ENCODE measurements at places on chromosomes 12 and 14. TPM values are rescaled to one million over a fixed set of nuclear protein-coding genes. Genes with fewer than 3 reads are reported as not detected.
A peak's percentile ranks its signal among the peaks of the same experiment; 100 is the strongest.

GRCh38 chr12:1500095-1500801 lies 94.1 kb downstream of the FBXL14 start:
- no peak for DNase-seq
- no peaks in the 10 kb centered on the region for H3K27me3 ChIP-seq
- no peaks in the 10 kb centered on the region for H3K36me3 ChIP-seq

GRCh38 chr12:113479590-113480335 lies 8.1 kb upstream of the LHX5 start:
- H3K36me3 ChIP-seq: no peaks in the 10 kb centered on the region
- no peak overlapping the region for H3K4me3 ChIP-seq
- no peak for DNase-seq
- peaks cover 90% of the 10 kb centered on the region for H3K27me3 ChIP-seq

DNA sequence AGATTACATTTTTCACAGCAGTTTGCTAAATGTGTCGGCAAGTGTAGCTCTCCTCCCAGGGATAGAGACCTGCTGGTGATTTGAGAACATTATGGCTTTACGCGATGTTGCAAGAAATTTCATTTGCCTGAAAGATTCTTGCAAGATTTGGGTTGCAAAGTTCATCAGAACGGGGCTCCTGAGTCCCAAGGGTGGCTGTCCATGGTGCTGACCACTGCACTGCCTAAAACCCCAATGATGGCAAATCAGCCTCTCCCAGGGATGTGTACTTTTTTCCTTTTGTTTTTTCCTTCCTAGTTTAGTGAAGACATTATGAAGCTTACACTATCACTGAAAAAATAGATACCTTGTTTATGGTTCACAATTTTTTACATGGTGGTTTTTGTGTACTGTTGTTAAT lies 85.4 kb downstream of the WSCD2 start:
- no peak overlapping the region for H3K4me3 ChIP-seq
- no peaks in the 10 kb centered on the region for H3K4me1 ChIP-seq
- no peak overlapping the region for H3K27ac ChIP-seq
- no peak for DNase-seq
- H3K36me3 ChIP-seq: no peaks in the 10 kb centered on the region

- no peaks in the 10 kb centered on the region for H3K27me3 ChIP-seq
- H3K4me3 ChIP-seq: no peak overlapping the region
- H3K27ac ChIP-seq: no peak overlapping the region
- no peaks in the 10 kb centered on the region for H3K4me1 ChIP-seq
- no peak for DNase-seq
These were observed 643.1 kb downstream of the GALC start for GRCh38 chr14:87349921-87350320.

- no peaks in the 10 kb centered on the region for H3K36me3 ChIP-seq
- no peaks in the 10 kb centered on the region for H3K27me3 ChIP-seq
- peak overlapping the region; percentile 47 for H3K27ac ChIP-seq
- H3K4me3 ChIP-seq: no peak overlapping the region
- DNase-seq: no peak
- H3K4me1 ChIP-seq: peaks cover 26% of the 10 kb centered on the region
These were observed 29.2 kb downstream of the ATF7 start for GRCh38 chr12:53596920-53597363.

- H3K27me3 ChIP-seq: no peaks in the 10 kb centered on the region
- no peak overlapping the region for H3K4me3 ChIP-seq
- no peak overlapping the region for H3K27ac ChIP-seq
These were observed 29.3 kb upstream of the ATF1 start for GRCh38 chr12:50734409-50735263.

DNA sequence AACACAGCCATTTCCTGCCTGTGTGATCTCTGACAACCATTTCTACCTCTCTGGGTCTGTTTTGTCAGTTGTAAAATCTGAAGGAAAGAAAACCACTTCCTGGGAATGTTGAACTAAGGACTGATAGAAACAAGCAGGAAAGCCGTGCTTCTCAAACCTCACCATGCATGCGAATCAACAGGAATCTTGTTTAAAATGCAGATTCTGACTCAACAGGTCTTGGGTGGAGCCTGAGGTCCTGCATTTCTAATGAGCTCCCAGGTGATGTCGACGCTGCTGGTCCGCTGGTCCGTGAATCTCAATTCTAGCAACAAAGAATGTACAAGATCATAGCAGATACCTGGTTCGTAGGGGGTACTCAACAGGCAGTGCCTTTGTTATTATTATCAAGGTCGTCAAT lies 38.0 kb upstream of the GPATCH2L start:
- no peak for DNase-seq
- no peak overlapping the region for H3K27ac ChIP-seq
- no peaks in the 10 kb centered on the region for H3K4me1 ChIP-seq
- no peaks in the 10 kb centered on the region for H3K36me3 ChIP-seq
- H3K4me3 ChIP-seq: no peak overlapping the region
- H3K27me3 ChIP-seq: no peaks in the 10 kb centered on the region

DNA sequence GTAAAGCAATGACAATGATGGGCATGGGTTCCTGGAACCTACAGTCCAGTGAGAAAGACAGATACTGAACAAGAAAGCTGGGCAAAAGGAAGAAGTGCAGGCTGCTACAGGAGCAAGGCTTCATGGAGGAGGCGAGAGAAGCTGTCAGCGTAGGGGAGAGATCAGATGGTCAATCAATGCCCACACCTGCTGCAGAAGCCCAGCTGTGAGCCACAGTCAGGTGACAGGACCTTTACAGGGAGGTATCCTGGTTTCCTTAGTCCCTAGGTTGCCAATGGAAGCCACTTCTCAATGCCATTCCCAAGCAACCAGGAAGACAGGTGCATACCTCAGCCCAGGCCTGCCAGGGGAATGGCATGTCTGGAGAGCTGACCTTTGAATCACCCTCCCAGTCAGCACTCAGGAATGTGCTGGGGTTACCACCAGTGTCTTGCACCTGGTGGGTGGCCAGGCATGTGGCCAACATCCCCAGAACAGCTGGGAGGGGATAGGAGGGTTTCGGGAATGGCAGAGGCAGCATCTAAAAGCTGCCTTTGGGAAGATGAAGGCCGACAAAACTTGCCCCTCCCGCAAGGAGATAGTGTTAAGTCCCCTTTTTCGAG lies 170.3 kb downstream of the TTC7B start:
- no peak for DNase-seq
- H3K4me3 ChIP-seq: no peak overlapping the region
- H3K27me3 ChIP-seq: no peaks in the 10 kb centered on the region
- no peaks in the 10 kb centered on the region for H3K4me1 ChIP-seq
- no peak overlapping the region for H3K27ac ChIP-seq
- H3K36me3 ChIP-seq: no peaks in the 10 kb centered on the region

DNA sequence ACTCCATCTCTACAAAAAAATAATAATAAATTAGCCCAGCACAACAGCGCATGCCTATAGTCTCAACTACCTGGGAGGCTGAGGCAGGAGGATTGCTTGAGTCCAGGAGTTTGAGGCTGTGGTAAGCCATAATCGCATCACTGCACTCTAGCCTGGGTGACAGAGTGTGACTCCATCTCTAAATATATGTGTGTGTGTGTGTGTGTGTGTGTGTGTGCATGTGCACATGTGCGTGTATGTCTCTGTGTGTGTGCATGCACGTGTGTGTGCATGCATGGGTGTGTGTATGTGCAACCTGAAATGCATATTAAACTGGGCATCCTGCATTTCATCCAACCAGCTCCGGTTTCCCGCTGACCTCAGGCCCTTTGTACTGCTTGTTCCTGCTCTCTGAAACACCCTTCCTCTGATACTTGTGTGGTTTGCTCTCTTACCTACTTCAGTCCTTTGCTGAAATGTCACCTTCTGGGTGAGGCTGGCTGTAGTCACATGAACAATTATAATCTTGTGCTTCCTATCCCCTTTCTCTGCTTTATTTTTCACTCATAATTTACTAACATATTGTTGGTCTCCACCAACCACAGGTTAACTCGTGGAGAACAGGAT lies 46.9 kb downstream of the PHLDA1 start:
- H3K4me1 ChIP-seq: no peaks in the 10 kb centered on the region
- H3K36me3 ChIP-seq: no peaks in the 10 kb centered on the region
- DNase-seq: no peak
- no peak overlapping the region for H3K4me3 ChIP-seq

DNA sequence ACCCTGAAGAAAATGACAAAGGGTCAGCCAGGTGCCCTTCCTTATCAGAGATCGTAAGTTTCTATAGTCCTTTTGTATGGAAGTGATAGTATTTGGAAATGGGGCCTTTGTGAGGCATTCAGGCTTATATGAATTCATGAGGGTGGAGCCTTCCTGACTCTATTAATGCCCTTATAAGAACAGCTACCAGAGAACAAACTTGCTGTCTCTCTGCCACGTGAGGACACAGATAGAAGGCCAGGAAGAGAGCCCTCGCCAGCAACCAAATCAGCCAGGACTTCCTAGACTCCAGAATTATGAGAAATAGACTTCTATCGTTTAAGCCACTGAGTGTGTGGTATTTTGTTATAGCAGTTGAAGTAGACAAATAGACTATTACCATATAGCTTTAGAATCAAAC lies 36.7 kb downstream of the TRMT5 start:
- no peaks in the 10 kb centered on the region for H3K4me1 ChIP-seq
- H3K27ac ChIP-seq: no peak overlapping the region
- DNase-seq: no peak
- no peaks in the 10 kb centered on the region for H3K36me3 ChIP-seq
- no peaks in the 10 kb centered on the region for H3K27me3 ChIP-seq

- H3K4me3 ChIP-seq: no peak overlapping the region
- no peaks in the 10 kb centered on the region for H3K36me3 ChIP-seq
These were observed 8.5 kb upstream of the LTBP2 start for GRCh38 chr14:74620497-74620921.

GRCh38 chr12:57496822-57497221 lies 9.0 kb downstream of the MARS1 start:
- DNase-seq: no peak
- no peak overlapping the region for H3K27ac ChIP-seq
- no peak overlapping the region for H3K4me3 ChIP-seq
- H3K27me3 ChIP-seq: no peaks in the 10 kb centered on the region

DNA sequence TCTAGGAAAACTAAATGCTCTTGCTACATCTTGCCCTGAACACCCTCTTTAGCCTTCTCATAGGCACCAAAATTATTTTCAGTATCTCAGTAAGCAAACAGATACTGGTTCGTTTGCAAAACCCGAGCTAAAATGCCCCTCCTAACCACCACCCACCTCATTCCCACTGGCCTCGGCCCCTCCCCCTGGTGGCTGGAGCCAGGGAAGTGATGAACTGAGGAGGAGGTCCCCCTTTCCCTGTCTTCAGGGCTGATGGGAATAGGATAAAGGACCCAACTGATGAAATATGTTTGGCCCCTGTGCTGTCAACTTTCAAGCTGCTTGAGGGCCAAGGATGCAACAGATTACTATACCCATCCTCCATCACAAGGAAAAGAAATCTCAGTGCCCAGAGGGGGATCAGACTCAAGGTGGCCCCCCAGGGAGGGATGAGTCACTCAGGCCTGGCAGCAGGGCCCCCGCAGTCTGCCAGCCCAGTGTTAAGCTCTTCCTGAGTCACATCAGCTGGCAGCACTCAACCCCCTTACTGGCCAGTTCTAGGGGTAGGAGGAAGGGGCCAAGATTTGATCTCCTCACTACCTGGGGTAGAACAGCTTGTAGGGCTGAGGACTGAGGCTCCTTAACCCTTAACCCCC lies 1.7 kb downstream of the ANKRD52 start:
- H3K4me1 ChIP-seq: peaks cover 22% of the 10 kb centered on the region
- no peak for DNase-seq
- H3K27me3 ChIP-seq: no peaks in the 10 kb centered on the region
- no peaks in the 10 kb centered on the region for H3K36me3 ChIP-seq

The C12orf50 gene
- not detected for total RNA-seq

The KRT75 gene
- not detected for total RNA-seq

The ABCD2 gene
- 1.9 TPM for total RNA-seq

The TAS2R20 gene
- 5.6 TPM for total RNA-seq

The GLT8D2 gene
- 4.3 TPM for total RNA-seq

The PPM1H gene
- 0.37 TPM for total RNA-seq

The C12orf60 gene
- not detected for total RNA-seq

The LYSET gene
- 21.7 TPM for total RNA-seq

The LLPH gene
- total RNA-seq: 4.9 TPM

All from transverse colon (tissue), 4 donors.